ENCODE measurements at places on chromosomes 1 and 21.

- no peak for DNase-seq
- peak overlapping the region; percentile 6 for H3K27ac ChIP-seq
- peaks cover 45% of the 10 kb centered on the region for H3K36me3 ChIP-seq
These were observed 63.9 kb downstream of the CAPN2 start for GRCh38 chr1:223776075-223776814.

DNA sequence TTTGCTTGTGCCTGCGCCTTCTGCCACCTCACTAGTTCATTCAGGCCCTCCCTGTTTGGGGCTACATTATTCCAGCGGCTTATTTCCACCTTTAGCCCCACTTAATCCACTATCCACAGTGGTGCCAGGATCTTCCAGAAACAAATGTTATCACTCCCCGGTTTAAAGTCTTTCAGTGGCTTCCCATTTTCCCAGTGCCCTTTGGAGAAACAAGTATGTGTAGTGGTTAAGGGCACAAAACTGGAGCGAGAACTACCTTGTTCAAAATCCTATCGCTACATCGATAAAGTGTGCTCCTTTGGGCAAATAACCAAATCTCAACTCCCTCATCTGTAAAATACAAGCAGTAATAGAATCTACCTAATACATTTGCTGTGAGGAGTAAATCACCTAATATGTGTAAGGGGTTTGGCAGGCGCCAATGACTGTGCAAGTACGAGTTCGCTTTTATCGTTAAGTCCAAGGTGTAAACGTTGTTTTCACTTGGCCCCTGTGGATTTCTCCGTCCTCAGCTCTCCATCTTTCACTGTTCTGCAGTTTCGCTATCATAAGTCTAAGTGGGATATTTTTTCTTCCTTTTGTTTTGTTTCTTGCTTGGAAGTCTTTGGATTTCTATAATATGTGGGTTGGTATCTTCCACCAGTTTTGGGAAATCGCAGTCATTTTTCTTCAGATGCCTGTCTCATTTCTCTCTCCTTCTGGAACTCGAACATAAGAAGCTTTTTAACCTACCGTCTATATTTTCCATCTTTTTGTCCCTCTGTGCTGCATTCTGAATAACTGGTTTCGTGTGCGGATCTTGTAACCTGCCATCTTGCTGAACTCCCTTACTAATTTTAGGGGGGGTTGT, 844 bp upstream of the MEAF6 start:
- H3K36me3 ChIP-seq: no peaks in the 10 kb centered on the region
- peak overlapping the region; percentile 92 for H3K4me3 ChIP-seq
- peaks cover 6% of the 10 kb centered on the region for H3K4me1 ChIP-seq
- H3K27me3 ChIP-seq: no peaks in the 10 kb centered on the region

DNA sequence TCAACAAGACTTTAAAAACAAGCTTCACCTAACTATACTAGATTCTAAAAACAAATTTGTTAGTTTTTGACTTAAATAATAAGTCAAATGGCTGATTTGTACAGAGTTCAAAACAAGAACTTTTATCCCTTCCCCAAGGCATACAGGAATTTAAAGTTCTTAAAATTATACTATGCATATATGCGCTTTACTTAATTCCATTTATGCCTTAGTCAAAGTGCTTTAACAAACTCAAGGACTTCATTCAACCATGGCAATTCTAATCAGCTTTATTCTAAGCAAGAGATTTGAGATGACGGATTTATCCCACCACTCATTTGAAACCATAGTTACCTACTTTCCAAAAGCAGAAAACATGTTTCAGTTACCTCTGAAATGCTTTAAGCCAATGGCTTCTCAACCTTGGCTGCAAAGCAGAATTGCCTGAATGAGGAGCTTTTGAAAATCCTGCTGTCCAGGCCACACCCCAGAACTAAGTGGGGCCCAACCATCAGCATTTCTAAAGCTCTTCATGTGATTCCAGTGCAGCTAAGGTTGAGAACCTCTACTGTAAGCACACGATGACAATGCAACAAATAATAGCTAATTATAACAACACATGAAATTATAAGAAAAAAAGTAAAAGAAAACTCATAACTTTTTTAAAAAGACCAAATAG, 44.6 kb downstream of the TTLL7 start:
- peaks cover 4% of the 10 kb centered on the region for H3K4me1 ChIP-seq
- H3K27me3 ChIP-seq: no peaks in the 10 kb centered on the region
- no peak for DNase-seq
- no peak overlapping the region for H3K4me3 ChIP-seq

- H3K36me3 ChIP-seq: peaks cover 4% of the 10 kb centered on the region
- H3K27ac ChIP-seq: no peak overlapping the region
- no peaks in the 10 kb centered on the region for H3K27me3 ChIP-seq
- H3K4me1 ChIP-seq: no peaks in the 10 kb centered on the region
- DNase-seq: no peak
These were observed 1.6 kb downstream of the NSUN4 start for GRCh38 chr1:46342084-46342656.

DNA sequence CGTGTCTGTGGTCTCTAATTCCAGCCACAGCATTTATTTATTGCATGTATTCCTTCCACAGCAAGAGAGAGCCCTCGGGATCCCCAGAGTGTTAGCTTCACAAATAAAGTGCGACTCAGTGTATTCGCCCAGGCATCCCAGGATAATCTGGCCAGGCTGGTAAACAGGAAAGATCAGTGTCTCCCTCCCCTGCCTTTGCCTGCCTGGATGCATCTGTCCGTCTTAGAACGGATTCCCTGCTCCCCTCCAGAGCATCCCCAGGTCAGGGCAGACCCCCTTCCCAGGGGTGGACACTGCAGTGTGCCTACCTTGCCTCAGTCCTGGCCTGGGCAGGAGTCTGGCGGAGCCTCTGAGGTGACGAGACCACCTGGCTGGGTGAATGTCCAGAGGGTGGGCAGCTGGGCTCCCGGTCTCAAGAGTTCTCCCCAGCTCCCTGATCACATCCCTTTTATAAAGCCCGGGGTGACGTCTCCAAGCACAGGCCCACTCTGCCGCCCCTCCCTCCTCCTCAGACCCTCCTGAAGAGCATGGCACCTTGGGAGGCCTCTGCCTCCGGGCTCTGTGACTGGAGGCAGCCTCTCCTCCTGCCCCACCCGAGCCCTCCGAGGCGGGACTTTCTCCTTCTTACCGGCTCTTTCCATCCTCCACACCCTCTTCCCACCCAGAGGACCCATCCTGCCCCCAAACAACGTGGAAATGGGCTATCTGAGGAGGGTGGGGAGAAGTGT, at the start of gene KISS1:
Gene KISS1, minus strand, starts transcription at position 424 of the 728 bp plus-strand sequence. CDS start 3,615 bp downstream, outside the sequence.
- H3K36me3 ChIP-seq: no peaks in the 10 kb centered on the region
- no peak for DNase-seq
- H3K27ac ChIP-seq: no peak within 1 kb of the TSS
- no peaks in the 10 kb centered on the region for H3K27me3 ChIP-seq
- H3K4me1 ChIP-seq: no peaks in the 10 kb centered on the region
- H3K4me3 ChIP-seq: no peak within 1 kb of the TSS

All from pancreas (tissue), 10 donors.